ENCODE measurements at places on chromosomes 12 and 14.

DNA sequence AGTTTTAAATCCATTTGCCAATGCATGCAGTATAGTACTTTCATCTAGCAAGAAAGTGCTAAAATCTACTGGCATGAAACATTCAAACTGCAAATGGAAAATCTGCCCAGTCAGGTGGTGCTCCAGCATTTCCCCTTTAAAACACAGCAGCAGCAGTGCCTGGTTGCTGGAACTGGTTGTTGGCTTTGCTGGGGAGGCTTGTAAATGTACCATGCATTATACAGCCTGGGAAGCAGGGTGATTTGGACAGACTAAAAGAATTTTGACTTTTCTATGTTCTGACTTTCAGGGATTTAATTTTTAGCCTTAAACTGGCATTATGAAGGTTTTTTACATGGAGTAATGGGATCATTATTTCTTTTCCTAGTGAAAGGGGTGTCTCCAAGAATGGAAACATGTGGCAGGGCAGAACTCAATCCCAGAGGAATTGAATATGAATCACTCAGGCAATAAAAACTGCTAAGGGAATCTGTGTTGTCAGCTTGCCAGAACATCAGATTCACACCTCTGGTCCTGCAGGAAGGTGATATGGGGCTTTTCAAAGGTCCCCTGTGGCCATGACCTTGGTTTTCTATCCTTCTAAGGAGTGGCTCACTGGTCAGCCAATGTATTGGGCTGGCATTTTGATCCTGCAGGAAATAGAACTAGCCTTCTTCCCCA is 9.0 kb upstream of the PAX9 start:
- DNase-seq = no peak

DNA sequence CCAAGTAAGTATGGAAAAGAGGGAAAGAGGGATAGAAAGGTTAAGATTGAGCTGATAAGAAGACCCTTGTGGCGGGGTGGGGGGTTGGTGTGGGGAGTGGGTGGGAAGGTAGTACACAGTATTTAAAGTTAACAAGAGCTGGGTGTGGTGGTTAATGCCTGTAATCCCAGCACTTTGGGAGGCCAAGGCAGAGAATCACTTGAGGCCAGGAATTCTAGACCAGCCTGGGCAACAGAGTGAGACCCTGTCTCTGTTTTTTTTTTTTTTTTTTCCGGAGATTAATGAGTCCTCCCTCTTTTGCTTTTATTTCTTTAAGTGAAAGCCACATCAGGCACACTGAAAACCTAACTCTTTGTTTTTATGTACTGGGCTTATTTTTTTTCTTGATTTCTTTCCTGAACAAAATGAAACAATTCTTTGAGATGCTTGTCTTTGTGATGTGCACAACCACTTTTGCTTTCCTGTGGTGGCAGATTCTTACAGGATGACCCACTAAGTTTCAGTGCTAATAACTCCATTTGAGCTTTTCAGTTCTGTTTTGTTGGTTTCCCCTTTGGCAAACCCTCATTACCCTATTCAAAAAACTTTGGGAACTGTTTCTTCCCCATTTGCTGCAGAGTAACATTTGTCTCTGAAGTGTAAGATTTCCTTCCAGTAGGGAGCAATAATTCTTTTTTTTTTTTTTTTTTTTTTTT is 54.8 kb downstream of the WNK1 start:
- no peak for DNase-seq

DNA sequence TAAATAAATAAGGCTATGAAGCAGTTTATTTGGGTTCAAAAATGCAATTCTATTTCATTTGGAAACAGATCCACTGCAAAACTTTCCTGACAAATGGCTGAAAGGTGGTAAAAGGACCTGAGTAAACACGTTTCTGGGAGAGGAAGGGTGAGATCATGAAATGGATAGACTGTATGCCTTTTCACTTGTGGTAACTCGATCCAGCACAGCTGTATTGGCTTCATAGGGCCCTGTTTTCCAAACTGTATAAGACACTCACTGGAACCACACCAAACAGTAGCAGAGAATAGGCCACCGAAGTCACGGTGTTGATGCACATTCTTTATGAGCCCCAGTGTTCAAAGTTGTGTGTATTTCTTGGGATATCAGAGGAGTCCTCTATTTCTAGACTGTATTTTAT is 325.2 kb upstream of the DIO2 start:
- DNase-seq = no peak

DNA sequence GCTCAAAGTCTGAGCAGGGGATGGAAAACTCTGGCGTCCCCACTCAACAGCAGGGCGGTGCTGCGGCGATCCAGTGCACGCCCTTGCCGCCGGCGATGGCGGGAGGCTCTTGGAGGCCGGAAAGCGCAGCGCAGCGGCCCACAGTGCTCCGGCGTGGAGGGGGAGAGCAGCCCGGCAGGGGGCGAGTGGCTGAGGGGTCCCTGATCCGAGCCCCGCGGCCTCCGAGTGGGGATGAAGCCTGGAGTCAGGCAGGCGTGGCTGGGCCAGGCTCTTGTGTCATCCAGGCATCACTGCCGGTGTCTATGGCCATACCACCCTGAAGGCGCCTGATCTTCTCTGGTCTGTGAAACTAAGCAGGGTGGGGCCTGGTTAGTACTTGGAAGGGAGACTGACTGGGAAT is 183.1 kb downstream of the ALG10 start:
- DNase-seq = no peak

GRCh38 chr12:11509326-11509725 is 114.0 kb upstream of the PRB2 start:
- no peak for DNase-seq

- DNase-seq = no peak
These were observed 126.3 kb upstream of the DHRS4 start for GRCh38 chr14:23827100-23827892.

GRCh38 chr14:54299410-54300363 is 97.1 kb upstream of the CDKN3 start:
- no peak for DNase-seq

DNA sequence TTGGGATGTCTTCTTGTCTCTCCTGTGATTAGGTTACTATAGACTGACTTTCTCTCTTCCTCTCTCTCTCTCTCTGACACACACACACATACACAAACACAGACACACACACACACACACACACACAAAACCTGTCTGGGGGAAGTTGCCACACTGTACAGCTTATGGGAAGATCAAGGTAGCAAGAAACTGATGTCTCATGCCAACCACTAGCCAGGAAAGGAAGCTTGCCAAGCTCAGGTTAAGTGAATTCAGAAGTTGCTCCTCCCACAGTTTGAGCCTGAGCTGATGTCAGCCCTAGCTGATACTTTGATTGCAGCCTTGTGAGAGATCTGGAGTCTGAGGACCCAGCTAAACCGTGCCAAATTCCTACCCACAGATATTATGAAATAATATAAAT is 67.1 kb downstream of the PPFIA2 start:
- DNase-seq = no peak

GRCh38 chr14:101855958-101856357 is 94.4 kb downstream of the PPP2R5C start:
- DNase-seq = peak; percentile 44

- DNase-seq = no peak
These were observed 115.8 kb downstream of the ETNK1 start for GRCh38 chr12:22740656-22741355.

DNA sequence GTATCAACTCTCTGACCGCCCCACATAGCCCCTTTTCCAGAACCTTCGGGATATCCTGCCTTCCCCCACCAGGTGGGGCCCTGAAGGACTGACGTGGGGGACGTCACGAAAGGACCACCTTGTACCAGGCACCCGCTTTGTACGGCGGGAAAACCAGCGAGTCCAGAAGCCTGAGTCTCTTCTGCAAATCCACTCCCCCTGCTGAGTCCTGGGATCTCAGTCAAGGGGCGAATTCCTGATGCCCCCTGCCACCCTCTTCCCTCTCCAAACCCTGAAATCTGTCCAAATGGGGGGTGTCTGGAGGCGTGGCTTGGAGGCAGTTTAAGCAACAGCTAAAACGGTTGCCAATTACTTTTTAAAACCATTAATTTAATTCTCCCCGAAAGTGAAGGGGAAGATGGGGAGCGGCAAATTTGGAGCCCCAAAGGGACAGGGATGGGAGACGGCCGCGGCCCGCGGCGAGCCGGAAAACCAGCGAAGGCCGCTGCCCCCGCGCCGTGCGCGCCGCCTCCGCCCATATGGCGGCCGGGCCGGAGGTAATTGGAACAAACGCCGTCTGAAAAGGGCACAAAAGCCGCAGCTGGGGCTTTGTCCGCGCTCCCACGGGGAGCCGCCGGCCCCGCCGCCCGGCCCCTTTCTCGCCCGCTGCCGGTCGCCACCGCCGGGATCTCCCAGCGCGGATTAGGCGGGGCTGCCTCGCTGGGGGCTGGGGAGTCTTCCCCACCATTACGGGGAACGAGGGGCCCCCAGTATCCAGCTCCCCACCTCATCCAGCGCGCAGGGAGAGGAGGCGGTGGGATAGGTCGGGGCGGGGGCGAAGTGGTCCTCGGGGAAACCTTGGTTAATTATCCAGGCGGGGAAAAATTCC is 6.6 kb downstream of the LHX5 start:
- no peak for DNase-seq

- DNase-seq = no peak
These were observed 142.5 kb upstream of the SSTR1 start for GRCh38 chr14:38065106-38065762.

Data from left lobe of liver (tissue), 2 donors.